ENCODE measurements at places on chromosomes 3 and 15.

DNA sequence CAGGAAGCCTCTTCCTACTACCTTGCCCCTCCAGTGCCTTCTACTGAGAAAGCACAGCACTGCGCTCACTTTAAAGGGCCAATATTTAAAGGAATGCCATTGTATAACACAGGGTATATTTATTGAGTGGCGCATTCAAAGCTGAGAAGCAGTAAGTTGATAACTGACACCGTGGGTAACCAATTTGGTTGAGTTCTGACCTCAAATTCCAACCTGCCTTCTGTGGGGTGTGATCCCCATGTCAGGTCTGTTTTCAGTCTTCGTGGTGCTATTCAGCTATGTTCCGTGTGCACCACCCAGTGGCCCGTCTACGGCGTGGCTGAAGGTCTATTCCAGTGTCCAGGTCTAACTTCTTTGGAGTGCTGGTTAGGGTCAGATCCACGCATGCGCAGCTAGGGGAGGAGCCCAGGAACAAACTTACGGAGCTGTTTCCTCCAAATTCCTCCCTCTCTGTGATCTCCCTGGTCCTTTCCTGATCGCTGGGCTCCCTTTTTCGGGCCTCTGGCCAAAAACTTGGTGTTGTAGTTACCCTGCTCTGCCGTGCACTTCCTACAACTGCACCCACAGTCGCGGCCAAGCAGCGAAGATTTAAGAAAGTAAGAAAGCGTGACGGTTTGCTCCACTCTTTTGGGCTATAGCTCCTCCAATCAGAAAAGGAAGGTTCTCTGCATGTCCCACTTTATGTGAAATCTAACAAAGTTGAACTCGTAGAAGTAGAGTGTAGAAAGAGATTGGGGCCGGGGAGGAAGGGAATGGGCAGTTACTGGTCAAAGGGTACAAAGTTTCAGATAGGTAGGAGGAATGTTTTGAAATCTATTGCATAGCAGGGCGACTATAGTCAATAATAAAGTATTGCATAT lies 7.7 kb downstream of the LRRC2 start:
- peak; percentile 61 for DNase-seq

GRCh38 chr15:55224892-55225291 lies 28.2 kb upstream of the RSL24D1 start:
- no peak for DNase-seq

DNA sequence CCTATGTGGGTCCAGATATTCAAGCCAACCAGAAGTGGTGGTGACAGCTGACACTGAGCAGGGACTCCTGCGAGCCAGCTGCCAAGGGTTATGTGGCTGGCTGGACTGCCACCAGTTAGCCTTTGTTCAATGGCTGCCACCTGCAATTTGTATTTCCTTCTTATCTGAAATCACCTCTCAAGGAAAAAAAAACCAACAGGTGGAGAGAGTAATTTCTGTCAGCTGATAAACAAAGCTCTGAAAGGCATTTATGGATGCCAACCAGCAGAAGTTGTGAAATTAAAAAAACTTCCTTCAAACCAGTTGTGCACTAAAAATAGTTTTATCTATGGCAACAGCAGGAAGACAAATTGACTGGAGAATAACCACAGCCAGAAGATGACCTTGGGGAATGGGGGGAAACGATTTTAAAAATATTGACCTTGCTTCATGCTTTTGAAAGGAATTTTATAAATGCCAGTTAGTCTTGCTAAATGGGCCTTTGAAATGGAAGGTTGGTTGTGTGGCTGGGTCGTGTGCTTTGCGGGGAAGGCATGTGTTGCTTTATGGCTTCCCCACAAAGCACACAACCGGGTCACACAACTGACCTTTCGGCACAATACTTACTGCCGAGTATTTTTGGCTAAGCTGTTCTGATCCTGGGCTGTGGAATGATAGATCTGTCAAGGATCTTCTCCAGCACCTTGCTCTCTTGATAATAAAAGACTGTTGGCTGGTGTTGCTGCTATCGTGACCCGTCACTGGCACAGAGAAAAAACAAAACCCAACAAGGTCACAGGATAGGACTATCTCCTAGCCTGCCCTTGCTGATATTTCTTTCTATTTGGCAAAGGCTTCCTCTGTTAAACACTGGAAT lies 3.5 kb downstream of the MYZAP start:
- DNase-seq, result no peak

GRCh38 chr15:47570044-47570443 lies 147.3 kb upstream of the SEMA6D start:
- no peak for DNase-seq

GRCh38 chr15:69748576-69749185 lies 296.1 kb downstream of the RPLP1 start:
- DNase-seq, result no peak

- DNase-seq, result peak; percentile 54
Observed at GRCh38 chr3:184005941-184006507, 11.7 kb downstream of the ABCC5 start.

DNA sequence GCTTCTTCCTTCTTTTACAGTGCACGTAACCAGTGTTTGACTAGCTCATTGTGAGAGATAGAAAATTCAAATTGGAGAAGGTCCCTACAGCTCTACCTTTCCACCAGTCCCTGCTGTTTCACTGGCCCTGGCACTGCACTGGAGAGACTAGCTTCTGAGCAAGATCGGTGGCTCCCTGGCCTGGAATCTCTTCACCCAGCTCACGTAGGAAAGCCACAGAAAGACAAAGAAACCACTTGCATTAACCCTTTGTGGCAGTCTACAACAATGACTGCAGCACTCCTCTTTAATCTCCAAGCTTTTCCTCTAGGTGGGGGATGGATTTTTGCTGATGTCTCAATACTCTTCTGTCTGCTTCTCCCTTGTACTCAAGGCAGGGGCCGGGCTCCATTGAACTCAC lies 155.9 kb downstream of the PEX5L start:
- no peak for DNase-seq

GRCh38 chr3:185912929-185913901 lies 24.6 kb downstream of the TRA2B start:
- DNase-seq, result no peak

DNA sequence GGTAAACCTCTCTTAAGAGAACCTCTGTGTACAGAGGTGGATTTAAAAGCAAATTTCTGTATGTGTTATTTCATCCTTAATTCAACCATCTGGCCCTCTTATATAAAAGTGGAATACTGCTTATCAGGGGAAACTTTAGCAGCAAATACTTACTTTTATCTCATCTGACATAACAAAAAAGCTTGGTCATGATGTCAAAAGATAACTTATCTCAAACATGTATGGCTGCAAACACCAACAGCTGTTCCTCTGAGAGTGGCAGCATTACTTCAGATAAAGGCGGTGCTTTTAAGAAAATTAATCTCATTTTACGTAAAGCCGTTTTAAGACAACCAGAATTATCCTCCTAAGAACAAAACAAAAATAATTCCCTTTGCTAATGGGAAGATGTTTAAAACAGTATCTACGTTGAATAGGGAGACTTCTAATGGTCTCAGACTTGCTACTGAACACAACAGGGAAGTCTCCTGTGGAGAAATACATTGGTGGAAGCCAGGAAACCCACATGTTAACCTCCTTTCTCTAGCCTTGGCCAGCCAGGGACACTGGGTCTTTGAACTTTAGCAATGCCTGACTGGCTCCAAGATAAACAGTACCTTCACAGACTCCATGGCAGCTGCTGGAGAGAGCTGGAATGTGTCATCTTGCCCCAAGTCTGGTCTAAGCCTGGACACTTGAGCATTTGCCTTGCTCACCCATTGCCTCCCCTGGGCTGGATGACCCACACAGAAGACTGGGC lies 18.1 kb downstream of the ARRDC4 start:
- DNase-seq, result no peak

DNA sequence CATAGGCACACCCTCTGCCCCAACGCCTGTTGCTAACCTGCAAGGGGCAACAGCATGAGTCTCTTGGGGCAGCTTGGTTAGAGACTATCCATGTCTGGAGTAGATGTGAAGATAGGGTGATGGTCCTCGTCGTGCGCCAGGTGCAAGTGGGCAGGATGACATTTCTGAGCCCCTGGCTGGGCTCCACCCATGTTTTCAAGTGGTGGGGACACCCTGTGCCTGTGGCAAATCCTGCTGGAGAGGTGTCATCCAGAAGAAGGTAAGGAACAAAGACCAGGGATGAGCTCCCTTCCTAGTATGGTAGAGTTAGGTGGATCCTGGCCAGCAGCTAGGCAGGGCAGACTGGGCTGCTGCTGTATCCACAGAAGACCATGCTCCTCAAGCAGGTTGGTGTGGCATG lies 152.6 kb downstream of the ABHD5 start:
- no peak for DNase-seq

- DNase-seq, result no peak
Observed at GRCh38 chr3:4841225-4841624, 138.0 kb upstream of the BHLHE40 start.

DNA sequence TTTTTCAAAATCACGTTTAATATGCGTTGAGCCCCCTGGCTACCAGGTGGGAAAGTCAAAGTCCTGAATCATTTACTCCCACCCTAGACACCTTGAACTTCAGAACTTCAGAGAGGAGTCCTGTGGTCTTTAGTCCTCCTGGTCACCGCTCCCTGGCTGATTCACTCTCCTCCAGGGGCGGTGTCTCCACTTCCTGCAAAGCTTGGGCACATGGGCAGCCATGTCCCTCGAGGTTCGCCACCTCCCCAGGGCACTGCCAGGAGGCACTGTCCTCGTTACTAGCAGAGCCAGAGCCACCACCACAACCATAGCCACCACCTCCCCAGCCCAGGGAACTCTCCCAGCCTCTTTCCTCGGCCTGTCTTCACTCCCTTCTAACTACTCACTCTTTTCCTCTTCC lies 31.0 kb downstream of the LOXL1 start:
- no peak for DNase-seq

DNA sequence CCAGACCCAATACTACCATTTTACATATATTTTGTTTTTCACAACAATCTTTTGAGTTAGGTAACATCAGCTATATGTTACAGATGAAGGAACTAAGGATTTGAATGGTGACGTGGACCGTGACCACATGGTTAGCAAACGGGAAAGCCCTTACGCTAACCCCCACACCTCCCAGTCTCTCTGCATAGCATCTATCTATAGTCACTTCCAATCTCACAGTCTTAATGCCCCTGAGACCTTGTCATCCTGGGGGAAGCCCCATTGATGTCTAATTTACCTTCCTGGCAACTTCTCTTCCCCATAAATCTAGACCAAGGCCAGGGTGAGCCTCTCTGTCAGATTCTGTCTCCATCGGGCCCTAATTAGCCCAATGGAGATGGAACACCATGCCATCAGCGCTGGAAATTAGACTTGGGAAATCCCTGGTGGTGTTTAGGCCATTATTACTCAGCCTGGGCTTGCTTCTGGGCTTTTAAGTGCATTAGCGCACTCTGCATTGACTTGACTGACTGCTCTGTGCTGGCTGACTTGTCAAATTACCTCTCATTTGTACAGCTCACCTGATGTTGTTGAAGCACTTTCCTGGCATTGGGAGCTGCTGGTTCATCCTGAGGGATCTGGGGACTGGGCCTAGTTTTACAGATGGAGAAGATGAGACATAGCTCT lies 34.0 kb upstream of the SH3GL3 start:
- no peak for DNase-seq

DNA sequence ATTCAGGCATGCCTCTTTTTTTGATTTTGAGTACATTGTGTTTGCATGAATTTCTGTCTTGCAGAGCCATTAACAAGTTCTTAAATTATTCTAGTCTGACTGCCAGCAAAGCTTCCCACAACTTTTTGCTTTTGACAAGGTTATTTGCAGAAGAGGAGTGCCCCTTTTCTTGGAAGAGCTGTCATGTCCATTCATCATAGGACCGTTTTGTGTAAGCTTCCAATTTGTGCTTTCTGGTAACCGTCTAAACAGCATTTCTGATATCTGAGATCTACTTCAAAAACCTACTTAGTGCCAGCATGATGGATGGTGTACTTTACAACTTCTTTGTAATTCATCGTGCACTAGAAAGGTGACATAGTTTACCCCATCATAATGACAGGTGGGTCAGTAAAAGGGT lies 379.7 kb downstream of the NAALADL2 start:
- no peak for DNase-seq

- no peak for DNase-seq
Observed at GRCh38 chr3:13195374-13195773, 122.1 kb upstream of the IQSEC1 start.

DNA sequence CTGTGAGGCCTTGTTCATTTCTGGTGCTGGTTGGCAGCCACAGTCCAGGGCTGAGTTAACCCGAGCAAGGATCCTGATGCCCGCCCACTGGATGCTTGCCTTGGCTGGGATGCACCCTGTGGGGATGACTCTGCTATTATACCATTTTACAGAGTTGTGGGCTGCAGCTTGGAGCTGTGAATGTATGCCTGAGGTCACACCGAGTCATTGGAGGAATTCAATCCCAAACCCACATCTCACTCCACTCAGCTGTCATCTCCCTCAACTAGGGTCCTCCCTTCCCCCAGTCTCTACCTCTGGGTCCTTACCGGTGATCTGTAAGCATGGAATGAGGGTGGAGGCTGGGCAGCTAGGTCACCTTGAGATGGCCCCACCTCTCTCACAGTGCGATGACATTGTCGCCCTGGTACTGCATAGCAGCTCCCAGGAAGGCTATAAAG lies 22.1 kb downstream of the MAPKAPK3 start:
- DNase-seq, result no peak

DNA sequence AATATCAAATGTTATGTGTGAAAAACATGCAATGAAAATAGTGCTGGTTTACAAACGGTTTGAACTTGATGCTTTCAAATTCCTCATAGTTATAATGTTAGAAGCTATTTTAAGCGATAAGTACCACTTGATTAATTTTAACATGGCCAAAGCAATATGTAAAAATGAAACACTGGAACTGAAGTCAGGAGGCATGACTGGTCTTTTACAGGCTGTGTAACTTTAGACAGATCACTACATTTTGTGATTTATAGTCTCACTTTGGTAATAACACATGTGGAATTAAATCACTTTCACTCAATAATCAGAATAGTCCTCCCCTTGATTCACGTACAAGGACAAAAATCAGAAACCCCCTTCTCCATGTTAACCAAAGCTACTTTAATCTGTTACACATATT lies 482.7 kb upstream of the NECTIN3 start:
- no peak for DNase-seq

GRCh38 chr3:162165346-162165745 lies 668.7 kb downstream of the OTOL1 start:
- no peak for DNase-seq

DNA sequence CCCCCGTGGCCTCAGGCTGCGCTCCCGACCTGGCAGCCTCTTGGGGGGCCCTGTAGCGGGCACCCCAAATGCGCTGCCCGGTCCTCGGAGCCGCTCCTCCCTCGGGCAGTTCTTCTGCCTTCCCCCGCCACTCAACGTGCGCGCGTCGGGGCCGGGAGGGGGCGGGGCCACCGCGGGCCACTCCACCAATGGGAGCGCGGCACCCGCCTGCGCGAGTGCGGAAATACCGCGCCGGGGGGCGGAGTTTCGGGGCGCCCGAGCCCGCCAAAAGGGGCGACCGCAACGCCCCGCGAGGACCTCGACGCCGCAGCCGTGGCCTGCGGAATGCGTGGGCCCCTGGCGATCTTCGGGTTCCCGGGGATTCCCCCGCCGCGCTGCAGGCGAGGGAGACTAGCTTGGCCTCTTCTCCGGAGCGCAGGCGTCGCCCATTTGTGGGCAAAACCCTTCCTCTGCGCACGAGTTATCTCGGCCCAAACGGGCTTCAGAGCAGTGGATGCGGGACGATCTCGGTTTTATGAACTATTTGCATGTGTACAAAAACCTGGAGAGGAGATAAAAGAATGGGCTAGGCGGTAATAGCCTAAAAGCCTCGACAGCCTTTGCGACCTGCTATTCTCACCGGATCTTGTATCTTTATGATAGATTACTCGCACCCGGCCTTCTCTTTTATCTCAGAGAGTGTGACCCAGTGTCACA lies at the start of gene TASOR:
Gene TASOR (minus strand): TSS at position 144 of the 696 bp plus-strand sequence. CDS start 259 bp downstream, outside the sequence.
- DNase-seq, result peak; percentile 78
